ENCODE measurements at places on chromosomes 3 and 15.
A peak's percentile ranks its signal among the peaks of the same experiment; 100 is the strongest.

DNA sequence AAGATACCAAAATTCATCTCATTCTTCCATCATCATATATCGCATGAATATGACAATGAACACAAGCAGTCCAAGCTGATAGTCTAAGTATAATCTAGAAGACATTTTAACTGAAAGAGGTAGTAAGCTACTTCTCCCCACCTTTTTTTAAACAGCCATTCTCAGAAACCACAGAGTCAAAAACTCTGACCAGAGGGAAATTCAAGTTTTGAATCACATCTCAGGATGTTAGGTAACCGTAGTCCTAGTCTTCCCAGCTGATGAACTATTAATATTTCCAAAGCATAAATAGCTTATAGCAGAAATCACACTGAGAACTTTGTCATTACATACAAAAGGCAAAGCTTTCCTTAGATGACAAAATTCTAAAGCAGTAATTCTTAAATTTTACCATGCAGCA, 25.8 kb downstream of the NPTN start:
- DNase-seq, result no peak

- DNase-seq, result peak; percentile 80
Observed at GRCh38 chr15:84840741-84841429, 23.7 kb downstream of the ALPK3 start.

DNA sequence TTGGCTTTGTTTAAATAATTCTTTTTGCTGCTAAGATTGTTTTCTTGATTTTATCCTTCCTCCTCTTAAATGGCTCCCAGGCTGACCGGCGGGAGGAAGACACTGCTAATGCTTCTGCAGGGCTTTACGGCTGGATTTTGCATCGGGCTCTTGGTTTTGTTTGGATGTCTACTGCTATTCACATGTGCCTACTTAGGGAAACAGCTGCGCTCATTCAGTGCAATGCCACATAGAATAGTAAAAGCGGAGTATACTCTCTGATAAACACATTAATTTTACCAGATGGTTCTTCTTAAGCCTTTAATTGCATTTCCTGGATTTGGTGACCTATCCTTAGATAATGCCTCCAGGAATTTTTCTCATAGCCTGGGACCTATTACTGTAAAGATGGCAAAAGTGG, 146.6 kb downstream of the THSD4 start:
- no peak for DNase-seq

DNA sequence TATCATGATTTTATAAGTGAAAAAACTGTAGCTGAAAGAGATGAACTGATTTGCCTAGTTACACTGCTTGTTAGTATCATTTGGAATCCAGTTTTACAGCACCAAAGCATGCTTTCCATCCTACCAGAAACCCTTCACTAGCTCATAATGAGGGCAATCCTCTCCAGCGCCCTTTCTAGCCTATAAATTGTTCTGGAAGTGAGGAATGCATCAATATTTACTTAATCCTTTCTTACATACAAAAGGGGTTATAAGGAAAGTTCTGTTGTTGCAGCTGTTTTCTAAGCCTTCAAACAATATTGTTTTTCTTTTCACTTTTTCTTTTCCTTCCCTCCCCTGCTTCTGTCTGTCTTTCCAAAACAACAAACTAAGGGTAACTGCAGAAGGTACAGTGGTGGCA, 11.0 kb upstream of the PCCB start:
- no peak for DNase-seq

DNA sequence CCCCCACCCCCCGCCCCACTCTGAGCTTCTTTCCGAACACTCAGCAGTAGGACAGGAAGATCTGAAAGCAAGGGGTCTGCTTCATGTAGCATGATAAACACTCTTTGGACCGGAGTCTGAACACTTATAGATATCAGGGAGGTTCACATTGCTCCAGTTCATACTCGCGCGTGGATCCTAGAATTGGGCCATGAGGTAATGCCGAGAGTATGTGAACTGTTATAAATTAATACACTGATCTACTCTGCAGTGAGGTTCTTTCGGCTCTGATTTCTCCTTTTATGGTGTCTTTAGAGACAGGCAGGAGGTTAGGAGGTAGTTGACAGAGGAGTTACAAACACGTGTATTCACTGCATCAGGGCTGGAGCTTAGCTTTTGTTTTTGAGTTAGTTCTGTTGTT, 223.0 kb downstream of the THSD4 start:
- DNase-seq, result no peak

DNA sequence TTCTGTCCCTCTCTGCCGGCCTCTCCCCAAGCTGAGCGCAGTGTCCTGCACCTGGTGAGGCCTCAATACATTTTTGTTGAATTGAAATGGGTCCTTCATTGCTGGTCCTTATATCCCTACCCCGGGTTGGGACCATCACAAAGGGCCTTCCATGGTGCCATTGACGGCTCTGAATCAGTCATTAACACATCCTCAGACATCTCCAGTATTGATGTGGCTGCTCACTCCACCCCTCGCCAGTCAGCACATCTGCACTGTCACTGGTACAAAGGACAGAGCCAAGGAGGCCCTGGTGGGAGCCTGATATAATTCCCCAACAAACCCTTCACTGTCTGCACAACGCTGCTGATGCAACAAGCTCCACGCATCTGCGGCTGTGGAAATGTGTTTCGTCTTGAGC, 191.6 kb upstream of the TOPAZ1 start:
- no peak for DNase-seq

DNA sequence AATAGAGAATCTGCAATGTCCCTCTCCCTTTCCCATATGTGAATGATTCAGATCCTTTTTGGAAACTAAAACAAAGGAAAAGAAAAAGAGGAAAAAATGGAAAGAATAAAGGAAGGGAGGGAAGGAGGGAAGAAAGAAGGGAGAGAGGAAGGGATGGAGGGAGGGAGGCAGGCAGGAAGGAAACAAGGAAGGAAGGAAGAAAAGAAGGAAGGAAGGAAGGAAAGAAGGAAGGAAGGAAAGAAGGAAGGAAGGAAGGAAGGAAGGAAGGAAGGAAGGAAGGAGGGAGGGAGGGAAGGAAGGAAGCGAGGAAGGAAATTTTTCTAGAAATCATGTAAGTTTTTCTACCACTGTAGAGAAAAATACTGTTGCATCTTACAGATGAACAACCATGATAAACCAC, 215.0 kb upstream of the CBLB start:
- no peak for DNase-seq

- no peak for DNase-seq
Observed at GRCh38 chr3:157464321-157464720, 27.7 kb downstream of the PTX3 start.

DNA sequence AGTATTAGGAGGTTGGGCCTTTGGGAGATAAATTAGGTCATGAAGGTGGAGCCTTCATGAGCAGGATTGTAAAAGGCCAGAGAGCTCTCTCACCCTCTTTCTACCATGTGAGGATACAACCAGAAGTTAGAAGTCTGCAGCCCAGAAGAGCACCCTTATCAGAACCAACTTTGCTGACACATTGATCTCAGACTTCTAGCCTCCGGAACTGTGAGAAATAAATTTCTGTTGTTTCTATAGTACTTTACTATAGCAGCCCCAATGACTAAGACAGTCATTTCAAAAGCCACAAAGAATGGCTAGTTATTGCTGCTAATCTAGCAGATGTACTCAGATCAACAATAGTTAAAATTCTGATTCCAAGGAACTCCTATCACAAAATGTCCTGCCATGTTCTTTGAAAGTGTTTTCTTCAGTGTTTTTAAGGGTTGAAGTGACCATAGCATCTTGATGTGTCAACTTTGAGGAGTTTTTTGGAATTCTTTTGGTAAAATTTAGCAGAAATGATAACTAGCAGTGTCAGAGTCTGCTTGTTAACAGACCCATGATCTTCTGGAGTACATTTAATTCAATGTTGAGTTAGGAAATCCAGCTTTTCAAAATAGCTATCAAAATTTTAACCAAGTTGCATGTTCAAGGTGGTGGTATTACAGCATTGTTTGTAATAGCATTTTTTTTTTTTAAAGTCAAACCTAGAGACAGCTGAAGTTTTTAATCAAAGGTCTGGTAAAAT, 10.3 kb downstream of the DZIP3 start:
- no peak for DNase-seq

GRCh38 chr3:112847692-112848091, 1.0 kb upstream of the CD200R1L start:
- no peak for DNase-seq

GRCh38 chr15:48924528-48925393, 39.0 kb downstream of the SHC4 start:
- no peak for DNase-seq
